ENCODE measurements at places on chromosomes 11 and 22.

GRCh38 chr11:117094776-117095175 is 3.5 kb downstream of the SIK3 start:
- DNase-seq: no peak

- DNase-seq: no peak
Observed at GRCh38 chr22:22395245-22395644, 113.3 kb downstream of the ZNF280B start.

- DNase-seq: no peak
Observed at GRCh38 chr11:17475666-17476316, 854 bp downstream of the ABCC8 start.

- no peak for DNase-seq
Observed at GRCh38 chr11:62141111-62142042, 17.6 kb downstream of the INCENP start.

- DNase-seq: no peak
Observed at GRCh38 chr11:48384670-48385069, 18.4 kb upstream of the OR4C5 start.

DNA sequence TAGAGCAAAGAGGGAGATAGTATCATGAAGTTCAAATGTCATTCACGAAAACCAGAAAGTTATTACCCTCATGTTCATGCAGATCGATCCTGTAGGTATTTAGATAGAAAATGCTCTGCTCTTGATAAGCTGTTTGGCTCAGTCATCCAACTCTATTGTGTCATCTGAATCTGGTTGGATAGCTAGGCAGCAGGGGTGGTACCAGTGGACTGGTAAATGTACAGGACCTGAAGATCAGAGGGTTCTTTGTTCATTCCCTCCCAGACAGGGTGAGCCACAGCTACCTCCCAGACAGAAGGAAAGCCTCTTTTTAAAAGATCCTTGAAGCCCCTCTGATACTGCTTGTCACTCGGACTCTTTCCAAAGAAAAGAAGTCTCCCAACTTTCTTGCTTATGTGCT is 29.8 kb upstream of the DRD2 start:
- DNase-seq: no peak

DNA sequence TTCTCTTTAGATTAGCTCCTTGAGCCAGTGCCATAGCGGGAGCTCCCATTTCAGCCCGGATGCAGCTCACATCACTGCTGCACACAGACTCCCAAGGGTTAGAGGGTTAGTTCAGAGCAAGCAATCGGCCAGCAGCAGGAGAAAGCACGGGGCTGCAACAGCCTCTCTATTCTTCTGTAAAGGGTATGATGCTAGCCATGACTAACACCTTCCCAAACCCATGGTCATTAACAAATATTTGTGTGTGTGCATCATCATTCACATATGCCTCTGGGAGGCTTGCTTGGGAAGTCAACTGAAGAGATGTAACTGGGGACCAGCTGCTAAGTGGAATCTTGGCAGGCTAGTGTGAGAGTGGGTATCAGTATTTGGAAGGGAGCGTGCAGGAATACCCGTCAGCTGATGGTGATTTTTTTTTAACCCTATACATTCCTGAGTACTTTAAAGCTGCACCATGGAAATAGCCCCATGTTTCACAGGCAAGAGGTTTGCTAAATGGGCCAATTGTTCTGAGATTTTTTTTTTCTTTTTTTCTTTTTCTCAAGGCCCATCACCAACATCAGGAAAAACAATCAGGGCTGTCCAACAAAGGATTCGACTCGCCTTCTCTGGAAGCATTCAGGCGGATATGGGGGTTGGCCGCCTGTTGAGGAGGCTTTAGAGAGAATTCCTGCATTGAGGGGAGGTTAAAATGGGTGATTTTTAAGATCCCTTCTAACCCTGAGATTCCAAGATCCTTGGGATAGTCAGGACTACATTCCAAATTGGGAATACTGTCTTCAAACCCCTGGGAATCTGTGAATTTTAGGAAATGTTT is 33.2 kb upstream of the CCDC89 start:
- DNase-seq: no peak

GRCh38 chr22:27116312-27117086 is 459.1 kb downstream of the MIAT start:
- DNase-seq: no peak

GRCh38 chr11:117912497-117912896 is 16.7 kb downstream of the TMPRSS13 start:
- no peak for DNase-seq

DNA sequence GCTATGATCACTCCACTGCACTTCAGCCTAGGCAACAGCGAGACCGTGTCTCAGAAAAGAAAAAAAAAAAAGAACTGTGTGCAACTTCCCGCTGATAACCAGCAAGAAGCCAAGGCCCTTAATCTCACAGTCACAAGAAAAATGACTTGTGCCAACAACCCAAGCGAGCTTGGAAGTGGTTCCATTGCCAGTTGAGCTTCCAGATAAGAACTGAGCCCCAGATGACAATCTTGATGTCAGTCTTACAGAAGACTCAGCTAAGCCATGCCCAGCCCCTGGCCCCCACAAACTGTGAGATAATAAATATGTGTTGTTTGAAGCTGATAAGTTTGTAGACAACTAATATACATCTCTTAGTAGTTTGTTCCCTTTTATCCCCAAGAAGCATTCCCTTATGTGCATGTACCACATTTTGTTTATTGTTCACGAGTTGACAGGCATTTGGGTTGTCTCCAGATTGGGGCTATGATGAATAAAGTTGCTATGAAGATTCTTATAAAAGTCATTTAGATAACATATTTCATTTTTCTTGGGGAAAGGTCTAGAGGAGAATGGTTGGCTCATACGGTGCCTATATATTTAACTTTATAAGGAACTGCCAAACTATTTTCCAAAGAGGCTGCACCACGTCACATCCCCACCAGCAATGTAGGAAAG is 85.9 kb downstream of the TIMP3 start:
- DNase-seq: no peak

GRCh38 chr11:6209801-6210200 is 4.4 kb downstream of the C11orf42 start:
- no peak for DNase-seq

DNA sequence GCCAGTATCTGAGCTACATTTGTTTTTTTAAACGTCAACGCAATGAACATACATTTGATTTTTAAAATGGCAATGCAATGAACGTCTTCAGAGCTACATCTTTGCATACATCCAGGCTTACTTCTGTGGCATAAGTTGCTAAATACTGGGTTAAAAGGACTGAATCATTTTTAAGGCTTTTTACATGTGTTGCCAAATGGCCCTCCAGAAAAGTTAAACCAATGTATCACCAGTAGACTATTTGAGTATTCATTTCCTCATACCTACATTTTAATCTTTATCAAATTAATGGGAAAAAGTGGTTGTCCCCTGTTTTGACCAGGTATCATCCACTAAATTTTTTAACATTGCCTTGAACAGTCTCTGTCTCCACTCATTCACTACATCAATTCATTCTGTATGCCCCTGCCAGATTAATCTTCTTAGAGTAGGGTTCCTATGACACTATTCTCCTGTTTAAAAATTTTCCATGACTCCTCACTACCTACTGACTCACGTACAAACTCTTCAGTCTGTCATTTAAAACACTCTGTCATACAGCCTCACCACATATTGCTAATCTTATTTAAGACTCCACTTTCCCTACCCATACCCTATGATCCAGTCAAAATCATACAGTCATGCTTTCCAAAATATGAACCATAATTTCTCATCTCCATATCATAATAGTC is 12.4 kb upstream of the PRRG4 start:
- no peak for DNase-seq

DNA sequence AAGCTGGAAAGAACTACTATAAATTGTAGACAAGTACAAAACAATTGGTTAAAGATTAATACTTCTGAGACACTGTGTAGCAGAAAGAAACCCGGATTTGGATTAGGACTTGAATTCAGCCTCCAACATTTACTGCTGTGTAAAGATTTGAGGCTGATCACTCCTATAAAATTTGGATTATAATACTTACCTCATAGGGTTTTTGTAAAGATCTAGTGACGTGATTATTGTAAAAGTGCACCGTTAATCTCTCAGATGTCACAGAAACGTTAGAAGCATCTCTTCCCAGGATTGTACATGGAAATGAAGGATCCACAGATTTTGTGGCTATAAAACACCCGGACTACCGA is 323 bp upstream of the HIKESHI start:
- DNase-seq: no peak

- no peak for DNase-seq
Observed at GRCh38 chr22:36727110-36727509, 23.6 kb upstream of the CACNG2 start.

DNA sequence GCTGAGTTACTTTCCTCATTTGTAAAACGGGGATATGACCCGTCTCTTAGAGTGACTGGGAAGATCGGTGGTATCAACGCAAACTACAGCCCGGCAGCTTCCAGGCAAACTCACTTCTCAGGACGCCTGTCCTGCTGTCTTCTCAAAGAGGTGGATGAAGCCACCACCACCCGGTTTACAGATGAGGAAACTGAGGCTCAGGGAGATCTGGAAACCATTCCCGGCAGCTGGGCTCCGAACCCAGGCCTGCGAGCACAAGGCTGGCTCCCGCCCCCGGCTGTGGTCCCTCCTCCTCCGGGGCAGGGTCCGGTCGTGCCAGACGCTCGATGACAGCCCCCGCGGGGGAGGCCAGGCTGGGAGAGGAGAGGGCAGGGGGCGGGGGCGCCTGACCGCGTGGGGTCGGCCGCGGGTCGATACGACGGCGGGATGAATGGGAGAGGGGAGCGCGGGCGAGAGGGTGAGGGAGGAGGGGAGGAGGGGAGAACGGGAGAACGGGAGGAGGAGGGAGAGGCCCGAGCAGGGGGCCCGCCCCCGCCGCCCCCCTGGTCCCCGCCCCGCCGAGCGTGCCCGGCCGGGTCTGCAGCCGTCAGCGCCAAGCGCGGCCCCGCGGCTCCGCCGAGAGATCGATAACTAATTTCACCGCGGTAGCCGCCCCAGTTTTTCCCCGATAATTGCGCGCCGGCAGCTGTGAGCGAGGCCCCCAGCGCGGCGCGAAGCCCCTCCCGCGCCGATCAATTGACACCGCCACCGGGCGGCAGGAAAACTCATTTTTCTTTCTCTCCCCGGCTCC is 14.0 kb downstream of the IGLL1 start:
- no peak for DNase-seq
